ENCODE measurements at places on chromosomes 7 and 10. TPM values are rescaled to one million over a fixed set of nuclear protein-coding genes. Genes with fewer than 3 reads are reported as not detected.

The DOCK4 gene
- total RNA-seq: 26.6 TPM

The TYW1 gene
- 15.8 TPM for total RNA-seq

The PRSS2 gene
- total RNA-seq: not detected

The ABCC2 gene
- total RNA-seq: 0.19 TPM

The CTAGE4 gene
- total RNA-seq: 0.28 TPM

The LBX1 gene
- total RNA-seq: not detected

The TBC1D12 gene
- 21.1 TPM for total RNA-seq

The HOXA6 gene
- total RNA-seq: 0.28 TPM

The NUTM2D gene
- total RNA-seq: 0.28 TPM

The CALCR gene
- not detected for total RNA-seq

The ATOH7 gene
- total RNA-seq: 0.28 TPM

The ZNRF2 gene
- 5.4 TPM for total RNA-seq

The CFAP58 gene
- total RNA-seq: 1.1 TPM
